Muscle of leg (tissue), 16 donors: ENCODE measurements at places on chromosomes 7 and 10. TPM values are rescaled to one million over a fixed set of nuclear protein-coding genes. Genes with fewer than 3 reads are reported as not detected.
A peak's percentile ranks its signal among the peaks of the same experiment; 100 is the strongest.

The CYP2E1 gene
- polyA plus RNA-seq: 0.92 TPM

The TFPI2 gene
- polyA plus RNA-seq: 4.5 TPM

DNA sequence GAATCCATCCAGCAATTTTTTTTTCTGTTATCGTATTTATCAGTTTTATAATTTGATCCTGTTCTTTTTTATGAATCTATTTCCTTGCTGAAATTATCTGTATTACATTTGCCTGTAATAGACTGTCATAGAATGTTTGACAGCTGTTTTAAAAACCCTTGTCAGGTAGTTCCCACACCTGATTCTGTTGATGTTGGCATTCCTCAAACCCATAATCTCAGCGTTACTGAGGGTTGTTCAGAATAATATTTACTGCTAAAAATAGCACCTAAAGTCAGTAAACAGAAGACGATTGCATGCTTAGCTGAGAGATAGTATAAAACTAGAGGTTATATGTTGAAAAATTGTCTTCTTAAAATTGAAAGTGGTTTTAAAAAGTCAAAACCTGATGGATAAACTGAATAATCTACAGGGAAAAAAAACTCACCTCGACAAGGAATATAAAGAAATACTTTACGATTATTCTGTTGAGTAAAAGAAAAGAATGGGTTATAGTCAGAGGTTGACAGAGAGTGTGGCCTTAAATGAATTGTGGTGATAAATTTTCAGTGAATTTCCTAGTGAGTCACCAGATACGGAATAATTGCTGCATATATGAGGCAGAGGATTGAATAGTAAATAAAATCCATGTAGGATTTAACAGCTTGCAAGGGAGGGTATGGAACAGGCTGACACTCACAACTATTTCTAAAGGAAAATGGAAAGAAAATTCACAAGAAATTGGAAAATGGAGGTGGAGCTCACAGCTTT, 824.1 kb upstream of the IGFBP3 start:
- no peak for DNase-seq

DNA sequence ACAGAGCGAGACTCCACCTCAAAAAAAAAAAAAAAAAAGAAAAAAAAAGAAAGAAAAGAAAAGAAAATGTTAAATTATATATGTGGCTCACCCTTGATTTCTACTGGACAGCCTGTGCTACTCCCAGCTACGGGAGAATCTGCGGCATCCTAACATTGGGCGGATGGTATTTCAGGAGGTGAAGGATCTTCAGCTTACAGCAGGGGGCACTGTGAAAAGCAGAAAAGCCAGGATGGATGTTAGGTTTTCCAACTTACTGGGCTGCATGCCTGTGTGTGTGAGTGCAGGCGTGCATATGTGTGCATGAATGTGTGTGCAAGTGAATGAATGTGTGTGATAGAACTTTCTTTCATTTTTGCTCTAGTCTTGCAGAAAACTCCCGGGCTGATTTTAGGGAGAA, 1066.5 kb downstream of the TYW1 start:
- peak; percentile 15 for DNase-seq

The RSPH10B2 gene
- polyA plus RNA-seq: not detected

The LIPF gene
- not detected for polyA plus RNA-seq

The C7orf33 gene
- 0.41 TPM for polyA plus RNA-seq

DNA sequence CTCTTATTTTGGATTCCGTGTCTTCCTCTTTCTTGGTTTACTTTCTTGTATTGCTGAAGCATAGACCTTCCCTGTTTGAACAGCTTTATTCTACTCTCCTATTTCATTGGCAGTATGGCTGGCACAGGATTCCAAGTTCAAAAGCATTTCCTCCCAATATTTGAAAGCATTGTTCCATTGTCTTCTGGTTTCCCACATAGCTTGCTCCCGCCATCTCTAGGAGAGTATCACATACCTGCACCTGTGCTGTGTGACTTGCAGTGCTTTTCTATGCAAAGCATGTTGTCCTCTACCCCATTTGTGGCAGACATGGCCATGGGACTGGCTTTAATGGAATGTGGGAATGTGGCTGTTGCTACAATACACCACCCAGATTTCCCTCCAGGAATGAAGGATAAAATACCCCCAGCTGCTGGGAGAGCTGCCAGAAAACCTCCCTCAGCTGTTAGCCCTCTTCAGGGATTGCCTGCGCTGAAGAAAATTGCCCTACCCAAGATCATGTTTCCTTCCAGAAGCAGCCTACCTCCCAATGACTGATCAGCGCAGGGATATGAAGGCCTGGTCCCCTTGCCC, 6.9 kb upstream of the MYOF start:
- peak; percentile 54 for DNase-seq

DNA sequence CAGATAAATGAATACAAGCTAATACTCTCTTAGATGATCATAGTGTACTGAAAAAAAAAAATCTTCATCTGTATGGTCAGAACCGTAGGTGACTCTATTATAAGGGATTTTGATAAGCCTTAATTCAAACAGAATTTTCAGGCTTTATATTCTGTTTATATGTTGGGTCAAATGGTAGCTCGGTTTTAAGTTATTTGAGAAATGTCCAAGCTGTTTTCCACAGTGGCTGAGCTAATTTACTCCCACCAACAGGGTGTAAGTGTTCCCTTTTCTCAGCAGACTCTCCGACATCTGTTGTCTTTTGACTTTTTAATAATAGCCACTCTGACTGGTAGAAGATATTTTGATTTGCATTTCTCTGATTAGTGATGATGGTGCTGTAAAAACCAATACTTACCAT, 328.8 kb upstream of the MAGI2 start:
- DNase-seq: no peak

- no peak for DNase-seq
Observed at GRCh38 chr7:93958651-93959050, 37.1 kb downstream of the GNG11 start.

DNA sequence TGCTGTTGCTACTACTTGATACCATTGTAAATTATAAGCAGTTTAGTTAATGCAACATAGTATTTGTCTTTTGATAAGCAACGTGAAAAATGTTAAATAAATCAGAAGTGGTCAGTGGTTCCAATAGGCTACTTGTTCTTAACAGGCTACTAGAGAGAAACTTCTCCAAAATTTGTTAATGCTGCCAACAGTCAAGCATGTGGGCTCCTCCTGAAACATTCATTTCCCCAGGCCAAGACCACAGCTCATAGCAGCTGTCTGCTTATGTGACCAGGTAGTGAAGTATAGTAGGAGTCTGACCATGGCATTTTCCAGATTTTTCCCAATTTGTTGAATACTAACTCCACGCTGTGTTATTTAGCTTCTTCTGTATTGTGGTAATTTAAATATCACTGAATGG, 81.0 kb downstream of the CYP51A1 start:
- DNase-seq: no peak

- DNase-seq: no peak
Observed at GRCh38 chr7:123558289-123558874, 764 bp upstream of the NDUFA5 start.

- DNase-seq: peak; percentile 14
Observed at GRCh38 chr10:122847782-122848604, 2.3 kb upstream of the CUZD1 start.

The CASP7 gene
- polyA plus RNA-seq: 16.6 TPM

DNA sequence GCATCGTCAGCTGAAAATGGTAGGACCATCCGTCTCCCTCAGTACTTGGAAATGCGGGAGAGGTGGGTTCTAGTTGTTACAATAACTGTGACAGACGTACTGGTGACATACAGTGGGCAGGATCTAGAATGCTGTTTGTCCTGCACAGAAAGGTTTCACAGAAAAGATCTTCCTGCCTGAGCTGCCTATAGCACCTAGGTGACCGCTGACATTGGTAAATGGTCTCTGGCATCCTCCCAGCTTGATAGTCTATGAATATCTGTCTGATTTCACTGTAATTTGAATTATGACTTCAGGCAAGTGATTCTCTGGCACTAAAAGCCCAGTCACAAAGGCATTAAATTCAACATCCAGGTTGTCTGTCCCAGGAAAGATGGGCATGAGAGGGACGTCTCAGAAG, 38.2 kb upstream of the CCDC3 start:
- DNase-seq: no peak

- DNase-seq: peak; percentile 43
Observed at GRCh38 chr7:121195874-121196273, 132.9 kb upstream of the WNT16 start.

DNA sequence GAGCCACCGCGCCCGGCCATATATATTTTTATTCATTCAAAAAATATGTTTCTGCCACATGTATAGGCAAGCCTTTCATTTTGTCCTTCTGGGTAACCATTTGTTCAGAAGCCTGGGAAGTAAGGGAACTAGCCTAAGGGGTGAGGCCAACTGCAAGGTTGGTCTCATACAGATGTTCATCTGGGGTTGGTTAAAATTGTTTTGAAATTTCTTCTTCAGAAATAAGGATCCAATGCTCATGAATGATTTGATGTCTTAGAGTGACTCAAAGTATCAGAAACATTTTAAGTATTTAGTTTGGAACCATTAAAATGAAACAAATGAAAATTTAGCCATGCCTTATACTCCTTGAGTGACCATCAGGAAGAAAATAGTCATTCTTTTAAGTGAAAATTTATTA, 397.2 kb downstream of the SUGCT start:
- DNase-seq: no peak

DNA sequence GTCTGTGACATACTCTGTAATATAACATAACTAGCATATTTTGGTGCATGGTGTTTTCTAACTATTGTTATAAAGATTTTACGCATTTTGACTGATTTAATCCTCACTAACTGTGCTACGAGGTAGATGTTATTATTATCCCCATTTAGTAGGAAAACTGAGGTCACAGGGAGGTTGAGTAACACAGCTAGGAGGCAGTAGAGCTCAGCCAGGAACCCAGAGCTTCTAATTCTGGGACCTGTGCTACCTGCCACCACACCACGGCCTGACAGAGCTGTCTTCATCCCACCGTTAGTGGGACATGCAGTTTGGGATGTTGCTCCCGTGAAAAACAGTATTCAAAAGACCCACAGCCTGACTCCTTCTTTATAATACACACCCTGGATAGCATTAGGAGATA, 962.5 kb downstream of the CNTNAP2 start:
- DNase-seq: no peak
